Mucosa of gallbladder (tissue), 1 donor: ENCODE measurements at places on chromosomes 5 and 9. TPM values are rescaled to one million over a fixed set of nuclear protein-coding genes. Genes with fewer than 3 reads are reported as not detected.
A peak's percentile ranks its signal among the peaks of the same experiment; 100 is the strongest.

GRCh38 chr9:84699984-84700383 is 30.5 kb downstream of the NTRK2 start:
- no peak for DNase-seq

- no peak for DNase-seq
Measured at GRCh38 chr9:75607521-75607920, 283.0 kb upstream of the PCSK5 start.

DNA sequence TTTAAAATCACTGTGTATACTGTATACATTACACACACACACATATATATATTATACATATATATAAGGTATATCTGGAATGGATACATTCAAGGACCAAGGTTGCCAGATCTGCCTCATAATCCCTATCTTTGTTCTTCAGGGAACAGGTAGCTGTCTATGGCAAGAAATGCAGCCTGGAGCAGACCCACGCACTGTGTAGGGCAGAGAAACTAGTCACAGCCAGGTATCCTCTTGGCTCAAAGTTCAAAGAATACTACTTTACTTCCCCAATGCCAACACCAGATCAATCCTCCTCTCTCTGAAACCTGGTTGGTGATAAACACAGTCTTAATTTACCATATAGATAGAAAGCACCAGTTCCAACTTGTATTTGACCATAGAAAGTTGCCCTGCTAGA is 313.6 kb downstream of the PRELID2 start:
- peak; percentile 54 for DNase-seq

DNA sequence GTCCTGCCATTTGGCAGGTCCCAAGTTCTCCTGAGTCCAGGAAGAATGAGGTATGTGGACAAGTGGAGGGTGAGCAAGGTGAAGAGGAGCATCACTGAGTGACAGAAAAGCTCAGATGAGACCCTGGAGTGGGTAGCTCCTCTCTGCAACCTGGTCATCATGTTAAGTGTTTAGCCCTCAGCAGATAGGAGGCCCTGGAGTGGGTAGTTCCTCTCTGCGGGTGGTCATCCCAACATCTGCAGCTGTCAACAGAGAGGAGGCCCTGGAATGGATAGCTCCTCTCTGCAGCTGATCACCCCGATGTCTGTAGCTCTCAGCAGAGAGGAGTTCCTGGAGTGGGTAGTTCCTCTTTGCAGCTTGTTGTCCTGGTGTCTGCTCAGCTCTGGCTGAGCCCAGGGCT is 48.4 kb downstream of the NDUFAF2 start:
- DNase-seq, result no peak

Gene PCDHA9
- 0.29 TPM for total RNA-seq

Gene ENTREP1
- total RNA-seq, result 10.1 TPM

- DNase-seq, result no peak
Measured at GRCh38 chr5:102153003-102153759, 142.9 kb downstream of the SLCO4C1 start.
